Neural crest cell (in vitro differentiated cells): ENCODE measurements at places on chromosomes 2 and 18.

DNA sequence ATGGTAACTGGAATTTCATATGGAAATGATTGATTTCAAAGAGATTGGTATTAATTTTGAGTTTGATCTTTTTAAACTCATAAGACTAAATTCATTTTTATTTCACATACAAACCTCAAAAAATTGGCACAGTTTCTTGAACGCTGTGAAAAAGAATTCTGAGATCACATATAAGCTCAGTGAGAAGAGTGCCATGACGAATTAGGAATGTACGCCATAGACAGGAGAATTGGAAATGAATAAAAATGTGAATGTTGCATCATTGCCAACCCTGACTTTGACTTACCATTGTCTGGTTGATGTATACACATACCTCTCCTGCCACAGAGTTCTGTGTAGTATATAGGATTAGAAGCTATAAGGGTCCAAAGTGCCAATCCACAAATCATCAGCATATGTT is 290.4 kb upstream of the ZC3H15 start:
- no peak for DNase-seq

GRCh38 chr2:27973592-27973991 is 83.1 kb downstream of the BABAM2 start:
- DNase-seq: no peak

GRCh38 chr18:22283397-22283796 is 114.0 kb downstream of the GATA6 start:
- no peak for DNase-seq

DNA sequence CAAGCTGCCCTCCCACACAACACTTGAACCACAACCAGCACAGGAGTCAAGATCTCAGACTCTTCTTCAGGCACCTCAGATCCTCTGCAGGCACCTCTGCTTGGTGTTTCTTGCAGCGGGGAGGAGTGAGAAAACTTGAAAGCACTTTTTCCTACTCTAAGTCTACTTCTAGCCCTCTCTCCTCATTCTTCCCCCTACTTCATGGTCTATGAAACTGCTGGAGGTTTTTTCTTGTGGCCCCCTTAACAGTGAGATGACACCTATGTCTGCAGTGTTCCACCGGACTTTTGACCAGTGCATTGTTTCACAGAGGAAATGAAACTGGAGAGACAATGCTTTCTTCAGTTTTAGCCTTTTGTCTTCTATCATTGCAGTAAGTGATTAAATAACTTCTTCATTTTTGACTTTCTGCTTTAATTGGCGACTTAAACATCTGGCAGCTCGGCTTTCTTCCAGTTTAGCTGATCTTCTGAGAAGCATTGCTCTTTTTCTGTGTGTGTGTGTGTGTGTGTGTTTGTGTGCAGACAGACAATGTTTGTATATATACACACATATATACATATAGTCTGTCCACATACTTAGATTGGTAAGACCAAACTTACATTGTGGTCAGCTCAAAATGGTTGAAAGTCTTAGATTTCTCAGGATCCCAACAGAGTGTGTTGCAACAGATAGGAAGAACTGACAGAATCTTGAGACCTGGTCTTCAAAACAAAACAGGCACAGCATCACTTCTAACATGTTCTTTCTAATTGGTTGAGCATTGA is 1474.0 kb upstream of the TMEFF2 start:
- no peak for DNase-seq

- DNase-seq: no peak
Measured at GRCh38 chr2:240966457-240966905, 31.9 kb upstream of the SNED1 start.

- no peak for DNase-seq
Measured at GRCh38 chr2:233498126-233498525, 68.5 kb downstream of the USP40 start.
